ENCODE measurements at places on chromosomes 13 and 19. TPM values are rescaled to one million over a fixed set of nuclear protein-coding genes. Genes with fewer than 3 reads are reported as not detected.

The ZNF555 gene
- 3.3 TPM for total RNA-seq

The CLC gene
- not detected for total RNA-seq

The DIS3 gene
- 27.4 TPM for total RNA-seq

The KIRREL2 gene
- total RNA-seq = not detected

The IGFL1 gene
- not detected for total RNA-seq

The CATSPERD gene
- total RNA-seq = 0.65 TPM

The CBY2 gene
- total RNA-seq = not detected

The DAND5 gene
- 0.07 TPM for total RNA-seq

The KLK3 gene
- not detected for total RNA-seq

The CARM1 gene
- total RNA-seq = 29.3 TPM

The ZIM2 gene
- not detected for total RNA-seq

The CYP2F1 gene
- not detected for total RNA-seq

The LILRB2 gene
- total RNA-seq = not detected

The STXBP2 gene
- 49.4 TPM for total RNA-seq

The TBXA2R gene
- 0.17 TPM for total RNA-seq

The LRP3 gene
- total RNA-seq = 26.3 TPM

The GET3 gene
- total RNA-seq = 151 TPM

The ASF1B gene
- total RNA-seq = 98.7 TPM

The GAPDHS gene
- total RNA-seq = not detected

The ZNF681 gene
- 3.5 TPM for total RNA-seq

The TTC9B gene
- total RNA-seq = not detected

The KCNC3 gene
- 0.07 TPM for total RNA-seq

The RAB20 gene
- total RNA-seq = 6.7 TPM

The TPTE2 gene
- total RNA-seq = not detected

The RPS15 gene
- 3,361 TPM for total RNA-seq

The RPS16 gene
- 2,362 TPM for total RNA-seq

The MATK gene
- total RNA-seq = not detected

The CEACAM16 gene
- not detected for total RNA-seq

The WDR87 gene
- not detected for total RNA-seq

The TDRD3 gene
- 8.8 TPM for total RNA-seq
